ENCODE measurements at places on chromosomes 1 and 21. TPM values are rescaled to one million over a fixed set of nuclear protein-coding genes. Genes with fewer than 3 reads are reported as not detected.

The PIGM gene
- polyA plus RNA-seq: 5.0 TPM

The SZT2 gene
- polyA plus RNA-seq: 19.6 TPM

GRCh38 chr1:6913086-6913485 lies 127.8 kb downstream of the CAMTA1 start:
- DNase-seq: no peak

The ZSCAN20 gene
- polyA plus RNA-seq: 2.8 TPM

DNA sequence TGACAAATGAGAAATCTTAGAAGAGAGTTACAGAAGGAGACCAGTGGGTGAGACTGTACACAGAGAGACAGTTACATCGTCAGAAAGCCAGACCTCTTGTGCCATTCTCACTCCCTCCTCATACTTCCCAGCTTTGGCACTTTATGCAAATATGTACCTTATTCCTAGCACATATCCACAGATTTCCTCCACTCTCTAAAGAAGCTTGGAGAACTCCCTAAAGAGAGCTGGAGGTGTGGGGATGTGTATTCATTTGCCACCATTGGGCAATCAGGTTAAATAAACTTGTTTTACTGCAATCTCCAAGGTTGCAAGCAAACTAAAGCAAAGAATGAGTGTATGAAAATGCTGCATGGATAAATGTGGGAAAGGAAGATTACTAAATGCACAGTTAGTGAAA lies 380.9 kb upstream of the PRMT6 start:
- no peak for DNase-seq

GRCh38 chr1:245316784-245317183 lies 162.0 kb downstream of the KIF26B start:
- DNase-seq: no peak

The MTARC1 gene
- 5.7 TPM for polyA plus RNA-seq

The BARHL2 gene
- not detected for polyA plus RNA-seq
